ENCODE measurements at places on chromosomes 5 and 9. TPM values are rescaled to one million over a fixed set of nuclear protein-coding genes. Genes with fewer than 3 reads are reported as not detected.

- H3K4me1 ChIP-seq = no peaks in the 10 kb centered on the region
- peaks cover 10% of the 10 kb centered on the region for H3K27me3 ChIP-seq
- no peak overlapping the region for H3K27ac ChIP-seq
- H3K4me3 ChIP-seq = no peak overlapping the region
- DNase-seq = no peak
- no peaks in the 10 kb centered on the region for H3K36me3 ChIP-seq
These were observed 14.7 kb upstream of the RECK start for GRCh38 chr9:36021968-36022367.

GRCh38 chr5:146203872-146204192 lies 427 bp downstream of the RBM27 start:
- H3K27ac ChIP-seq = no peak overlapping the region
- no peaks in the 10 kb centered on the region for H3K36me3 ChIP-seq
- H3K27me3 ChIP-seq = no peaks in the 10 kb centered on the region
- no peak overlapping the region for H3K4me3 ChIP-seq
- no peak for DNase-seq

DNA sequence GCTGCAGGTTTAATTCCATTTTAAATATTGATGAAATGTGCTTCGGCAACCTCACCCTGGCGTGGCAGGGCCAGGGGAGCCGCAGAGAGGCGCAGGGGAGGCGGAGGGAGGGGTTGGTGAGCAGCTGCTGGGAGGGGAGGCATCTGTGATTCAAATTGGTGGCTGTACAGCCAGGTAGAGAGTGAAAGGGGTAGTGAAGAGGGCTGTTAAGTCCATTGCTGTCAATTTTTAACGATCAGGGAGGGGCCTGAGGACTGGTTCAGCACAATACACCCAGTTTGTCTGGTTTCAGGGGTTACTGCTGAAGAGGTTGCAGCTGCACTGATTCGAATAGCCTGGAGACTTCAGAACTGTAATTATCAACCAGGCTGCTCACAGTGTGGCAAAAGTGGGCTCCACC lies 31.3 kb downstream of the LHX6 start:
- H3K36me3 ChIP-seq = no peaks in the 10 kb centered on the region
- no peak overlapping the region for H3K27ac ChIP-seq
- no peak overlapping the region for H3K4me3 ChIP-seq
- no peaks in the 10 kb centered on the region for H3K4me1 ChIP-seq

DNA sequence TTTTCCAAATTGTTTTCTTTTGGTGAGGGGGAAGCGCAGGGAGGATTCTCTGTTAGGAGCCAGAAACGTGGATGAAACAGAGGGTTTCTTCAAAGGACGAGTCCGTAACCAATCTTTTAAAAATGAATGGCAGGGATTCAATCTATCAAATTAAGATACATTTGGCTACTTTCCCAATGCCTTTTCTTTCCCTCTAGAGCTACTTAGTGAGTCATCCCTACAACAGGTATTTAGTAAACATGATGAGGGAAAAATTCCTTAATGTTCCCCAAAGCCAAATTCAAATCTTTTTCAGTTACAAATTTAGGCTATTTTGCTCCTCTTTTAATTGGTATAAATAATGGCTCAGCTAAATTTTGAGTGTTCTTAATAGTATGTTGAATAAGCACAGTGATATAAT lies 366.4 kb upstream of the RIOK2 start:
- DNase-seq = no peak
- no peak overlapping the region for H3K27ac ChIP-seq
- no peak overlapping the region for H3K4me3 ChIP-seq
- H3K4me1 ChIP-seq = peaks cover 18% of the 10 kb centered on the region

DNA sequence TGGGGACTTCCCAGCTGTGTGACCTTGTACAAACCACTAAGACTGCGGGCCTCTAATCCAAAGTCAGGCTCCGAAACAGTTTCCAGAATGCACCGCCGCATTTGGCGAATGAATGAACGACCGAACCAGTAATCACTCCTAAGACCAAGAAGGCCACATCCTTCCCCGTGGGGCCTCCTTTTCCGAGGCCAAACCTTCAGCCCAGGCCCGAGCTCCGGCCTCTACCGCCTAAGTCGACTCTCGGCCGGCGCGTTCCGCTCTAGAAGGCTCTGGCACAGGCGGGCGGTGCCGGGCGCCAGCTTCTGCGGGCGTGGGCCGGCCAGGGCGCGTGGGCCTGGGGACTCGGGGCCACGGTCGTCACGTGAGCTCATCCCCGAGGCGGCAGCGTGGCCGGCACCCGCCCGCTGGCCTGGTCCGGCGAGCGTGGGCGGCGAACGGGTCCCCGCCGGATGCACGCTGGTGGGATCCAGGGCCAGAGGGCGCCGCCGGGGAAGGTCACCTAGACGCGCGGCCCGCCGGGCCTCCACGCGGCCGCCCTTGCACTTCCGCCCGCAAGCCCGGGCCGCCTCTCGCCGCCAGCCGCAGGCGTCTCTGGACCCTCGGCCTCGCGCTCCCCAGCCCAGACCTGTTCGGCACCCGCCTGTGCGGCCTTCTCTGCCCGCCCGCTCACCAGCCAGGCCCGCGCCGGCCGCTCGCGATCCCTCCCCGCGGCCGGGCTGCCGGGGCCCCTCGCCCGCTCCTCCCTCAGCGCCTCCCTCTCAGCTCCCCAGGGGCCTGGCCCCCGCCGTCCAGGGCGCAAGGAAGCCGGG lies 754 bp downstream of the VDAC1 start:
- H3K36me3 ChIP-seq = peaks cover 26% of the 10 kb centered on the region
- peak; percentile 39 for DNase-seq
- H3K4me3 ChIP-seq = peak overlapping the region; percentile 86
- H3K27ac ChIP-seq = peak overlapping the region; percentile 94
- no peaks in the 10 kb centered on the region for H3K27me3 ChIP-seq

SHC3 gene
- total RNA-seq = not detected
